Stimulated activated CD4-positive, alpha-beta T cell treated with anti-CD3 and anti-CD28 coated beads, Interleukin-2, amount 100 ng/mL, for 24 hours (primary cell): ENCODE measurements at places on chromosomes 11 and 22.

DNA sequence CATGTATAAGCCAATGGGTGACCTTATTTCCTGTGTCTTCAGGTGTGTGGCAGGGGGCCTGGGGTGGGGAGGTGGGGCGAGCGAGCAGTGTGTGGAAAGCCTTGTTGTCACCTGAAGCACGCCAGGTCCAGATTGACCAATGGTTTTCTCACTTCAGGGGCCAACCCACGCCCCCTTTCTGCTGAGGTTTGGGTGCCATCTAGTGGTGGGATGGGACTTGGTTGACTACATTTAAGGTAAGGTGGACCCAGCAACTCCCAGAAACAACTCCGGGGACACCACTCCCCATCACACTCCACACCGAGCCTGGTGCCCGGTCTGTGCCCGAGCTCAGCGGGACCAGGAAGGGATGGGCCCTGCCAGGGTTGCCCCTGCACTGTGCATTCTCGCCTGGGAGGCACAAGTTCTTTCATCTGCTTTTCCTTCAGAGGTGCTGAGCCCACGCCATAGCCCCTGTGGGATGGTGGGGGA is 40.0 kb downstream of the TPCN2 start:
- DNase-seq: peak; percentile 69

DNA sequence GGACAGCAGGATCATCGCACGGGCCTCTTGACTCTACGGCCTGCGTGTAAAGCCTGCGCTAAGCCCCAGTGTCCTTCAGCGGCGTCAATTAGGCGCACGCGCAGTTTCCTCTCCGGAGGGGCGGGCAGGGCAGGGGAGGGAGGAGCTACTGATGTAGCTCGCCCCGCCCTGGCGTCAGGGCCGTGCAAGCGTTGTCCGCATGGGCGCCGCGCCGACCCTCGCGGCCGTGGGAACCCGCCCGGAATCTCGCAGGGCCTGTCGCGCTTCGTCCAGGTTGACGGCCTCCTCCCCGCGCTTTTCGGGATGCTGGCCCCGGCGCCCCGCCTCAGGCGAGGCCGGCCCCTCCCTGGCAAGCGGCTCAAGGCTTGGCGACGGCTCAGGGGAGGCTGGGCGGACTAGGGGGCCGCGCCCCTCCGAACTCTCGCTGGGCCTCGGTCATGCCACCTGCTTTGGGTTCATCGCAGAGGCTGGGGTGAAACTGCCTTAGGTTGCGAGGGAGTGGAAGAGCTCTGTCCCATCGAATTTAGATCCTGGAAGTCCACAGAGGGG is 61.1 kb downstream of the ST3GAL4 start:
- peak; percentile 82 for DNase-seq

DNA sequence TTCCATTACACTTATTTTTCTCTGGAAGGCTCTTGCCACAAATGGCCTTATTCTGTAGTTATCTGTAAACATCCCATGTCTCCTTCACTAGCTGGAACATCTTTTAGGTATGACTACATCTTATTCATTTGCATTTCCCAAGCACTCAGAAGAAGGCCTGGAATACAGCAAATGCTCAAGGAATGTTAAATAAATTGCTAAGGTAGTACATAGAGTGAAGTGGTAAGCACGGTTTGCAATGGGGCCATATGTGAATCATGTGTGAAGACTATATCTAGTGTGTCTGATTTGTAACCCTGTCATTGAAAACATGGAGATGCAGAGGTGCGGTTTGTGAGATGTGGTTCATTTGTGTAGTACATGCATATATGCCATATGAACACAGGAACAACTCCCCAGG is 33.5 kb downstream of the GDPD4 start:
- DNase-seq: no peak

- no peak for DNase-seq
Observed at GRCh38 chr11:96257972-96258934, 84.7 kb downstream of the MAML2 start.

DNA sequence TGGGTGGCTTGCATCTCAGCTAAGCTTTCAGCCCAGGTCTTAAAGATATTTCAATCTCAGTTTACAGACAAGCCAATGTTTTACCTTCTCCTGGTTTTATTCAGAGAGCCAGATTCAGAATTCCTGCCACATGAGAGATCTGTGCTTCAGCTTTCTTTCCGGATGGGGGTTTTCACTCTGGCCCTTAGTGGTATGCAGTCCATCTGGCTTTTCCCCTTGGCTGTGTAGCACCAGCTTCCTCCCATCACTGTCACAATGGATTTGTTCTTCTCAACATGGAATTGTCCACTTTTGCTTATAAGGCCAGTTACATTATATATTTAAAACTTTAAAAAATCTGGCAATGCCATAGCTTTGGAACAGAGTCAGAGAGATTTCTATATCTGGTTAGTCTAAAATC is 303.9 kb downstream of the ETS1 start:
- no peak for DNase-seq

- DNase-seq: no peak
Observed at GRCh38 chr11:57646194-57646798, 3.4 kb downstream of the YPEL4 start.
